ENCODE measurements at places on chromosomes 1 and 21.

DNA sequence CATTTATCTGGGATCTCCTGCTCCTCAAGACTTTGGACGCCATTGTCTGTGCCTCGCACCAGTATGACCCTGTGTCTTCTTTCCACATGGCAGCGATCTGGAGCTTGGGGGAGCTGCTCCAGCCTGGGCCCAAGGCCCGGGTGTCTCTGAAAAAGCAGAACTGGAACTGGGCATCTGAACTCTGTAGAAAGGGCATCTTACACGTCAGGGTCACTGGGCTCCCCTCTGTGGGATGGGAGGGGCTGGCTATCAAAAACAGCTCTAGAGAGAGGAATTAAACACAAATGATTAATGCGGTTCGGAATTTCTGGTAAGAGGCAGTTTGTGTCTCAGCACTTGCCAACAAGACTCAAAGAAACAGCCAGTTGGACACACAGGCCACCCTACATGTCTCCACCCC, 16.1 kb downstream of the FCRL1 start:
- no peak for DNase-seq

DNA sequence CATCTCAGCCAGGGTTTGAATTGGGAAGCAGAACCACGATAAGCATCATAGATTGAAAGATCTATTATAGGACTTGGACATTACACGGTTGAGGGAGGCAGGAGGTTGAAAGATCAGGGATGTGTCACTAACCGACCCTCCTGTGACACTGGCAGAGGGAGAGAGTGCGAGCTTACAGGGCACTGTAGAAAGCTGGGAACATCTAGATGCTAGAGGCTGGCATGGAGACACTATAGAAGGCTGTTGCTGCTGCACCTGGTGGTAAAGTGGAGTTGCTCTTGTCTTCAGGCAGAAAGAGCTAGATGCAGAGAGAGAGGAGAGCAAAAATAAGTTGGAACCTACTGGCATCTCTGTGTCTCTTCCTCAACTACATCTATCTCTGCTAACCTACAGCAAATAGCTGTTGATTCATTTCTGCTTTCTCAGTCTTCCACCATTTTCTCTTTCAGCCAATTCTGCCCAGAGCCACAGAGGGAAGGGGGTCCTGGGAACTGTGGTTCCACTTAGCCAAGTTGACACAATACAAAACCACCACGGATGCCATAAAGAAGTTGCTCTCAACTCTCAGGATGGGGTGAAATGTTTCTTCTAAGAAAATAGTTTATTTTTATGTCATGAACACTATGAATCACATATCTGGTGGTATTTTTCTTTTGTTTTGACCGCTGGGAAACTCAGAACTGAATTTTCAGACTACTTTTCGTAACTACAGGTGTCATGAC, 155.9 kb downstream of the ZNF281 start:
- DNase-seq = no peak

GRCh38 chr1:228347181-228347580, 59.5 kb downstream of the TRIM11 start:
- no peak for DNase-seq

DNA sequence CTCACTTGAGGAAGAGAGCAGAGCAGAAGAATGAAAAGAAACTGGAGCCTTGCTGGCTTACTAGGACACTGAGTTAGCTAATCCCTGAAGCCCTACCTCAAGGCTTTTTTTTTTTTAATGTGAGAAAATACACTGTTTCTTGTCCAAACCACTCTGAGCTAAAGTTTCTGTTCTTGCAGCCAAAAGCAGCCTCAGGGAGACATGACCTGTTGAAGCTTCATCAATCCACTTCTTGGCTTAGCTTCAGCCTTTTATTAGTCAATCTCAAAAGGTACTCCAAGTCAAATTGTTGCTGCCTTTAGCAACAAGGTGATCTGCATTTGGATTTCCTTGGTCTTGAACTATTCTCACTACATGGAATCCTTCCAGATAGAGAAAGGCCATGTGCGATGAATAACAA, 33.7 kb downstream of the CCDC185 start:
- DNase-seq = no peak

DNA sequence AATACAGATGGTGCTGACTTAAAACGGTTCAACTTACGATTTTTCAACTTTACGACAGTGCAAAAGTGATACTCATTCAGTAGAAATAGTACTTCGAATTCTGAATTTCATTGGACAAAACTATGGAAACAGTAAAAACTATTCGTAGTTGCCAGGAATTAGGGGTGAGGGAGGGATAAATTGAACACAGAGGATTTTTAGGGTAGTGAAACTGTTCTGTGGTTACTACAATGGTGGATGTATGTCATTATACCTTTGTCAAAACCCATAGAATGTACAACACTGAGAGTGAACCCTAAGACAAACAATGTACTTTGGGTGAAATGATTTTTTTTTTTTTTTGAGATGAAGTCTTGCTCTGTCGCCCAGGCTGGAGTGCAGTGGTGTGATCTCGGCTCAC, 7.5 kb downstream of the DDR2 start:
- DNase-seq = no peak

- DNase-seq = no peak
These were observed 3.3 kb upstream of the TMEM240 start for GRCh38 chr1:1543706-1544099.

- DNase-seq = no peak
These were observed 260.0 kb upstream of the BEND5 start for GRCh38 chr1:49036700-49037099.

DNA sequence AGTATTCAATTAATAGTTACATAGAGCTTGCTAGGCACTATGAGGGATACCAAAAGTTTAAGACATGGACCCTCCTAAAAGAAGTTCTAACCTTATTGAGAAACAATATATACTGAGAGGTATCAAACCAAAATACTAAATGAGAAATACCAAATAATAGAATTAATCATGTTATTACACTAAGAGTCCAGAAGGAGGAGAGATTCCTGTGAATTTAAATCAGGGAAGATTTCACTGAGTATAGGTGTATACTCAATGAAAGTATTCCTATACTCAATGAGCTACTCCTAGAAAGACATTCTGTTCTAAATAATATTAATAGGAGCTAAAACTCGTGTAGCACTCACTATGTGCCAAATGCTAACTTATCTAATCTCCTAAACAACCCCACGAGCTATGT, 9.4 kb downstream of the CR1L start:
- DNase-seq = no peak

DNA sequence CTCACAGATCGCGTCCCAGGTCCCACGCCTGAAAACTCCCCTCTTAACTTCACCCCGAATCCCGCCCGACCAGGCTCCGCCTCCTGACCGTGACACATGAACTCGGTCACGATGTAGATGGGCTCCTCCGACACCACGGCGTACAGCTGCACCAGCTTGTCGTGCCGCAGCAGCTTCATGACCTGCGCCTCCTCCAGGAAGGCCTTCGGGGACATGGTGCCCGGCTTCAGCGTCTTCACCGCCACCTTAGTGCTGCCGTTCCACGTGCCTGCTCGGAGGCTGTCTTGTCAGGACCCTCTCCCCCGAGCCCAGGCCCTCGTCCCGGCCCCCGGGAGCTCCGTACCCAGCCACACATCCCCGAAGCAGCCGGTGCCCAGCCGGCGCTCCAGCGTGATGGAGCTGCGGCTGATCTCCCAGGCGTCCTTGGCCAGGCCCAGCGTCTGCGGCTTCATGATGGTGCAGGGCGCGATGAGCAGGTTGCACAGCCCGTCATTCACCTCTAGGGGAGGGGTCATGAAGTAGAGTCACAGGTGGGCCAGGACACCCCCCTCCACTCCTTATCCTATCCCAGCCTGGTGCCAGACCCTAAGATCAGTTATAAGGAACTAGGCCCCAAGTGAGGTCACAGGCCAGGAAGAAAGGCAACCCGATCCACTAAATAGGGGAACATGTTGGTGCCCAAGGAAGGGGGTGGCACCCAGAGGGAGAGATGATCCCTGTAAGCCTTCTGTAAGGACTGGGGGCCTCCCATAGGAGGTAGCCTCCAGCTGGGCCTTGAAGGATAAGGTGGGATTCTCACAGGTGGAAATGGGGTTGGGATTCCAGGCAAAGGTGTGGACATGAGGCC, 11.6 kb upstream of the AHDC1 start:
- no peak for DNase-seq

- DNase-seq = no peak
These were observed 18.5 kb downstream of the TNFRSF1B start for GRCh38 chr1:12185036-12185917.

DNA sequence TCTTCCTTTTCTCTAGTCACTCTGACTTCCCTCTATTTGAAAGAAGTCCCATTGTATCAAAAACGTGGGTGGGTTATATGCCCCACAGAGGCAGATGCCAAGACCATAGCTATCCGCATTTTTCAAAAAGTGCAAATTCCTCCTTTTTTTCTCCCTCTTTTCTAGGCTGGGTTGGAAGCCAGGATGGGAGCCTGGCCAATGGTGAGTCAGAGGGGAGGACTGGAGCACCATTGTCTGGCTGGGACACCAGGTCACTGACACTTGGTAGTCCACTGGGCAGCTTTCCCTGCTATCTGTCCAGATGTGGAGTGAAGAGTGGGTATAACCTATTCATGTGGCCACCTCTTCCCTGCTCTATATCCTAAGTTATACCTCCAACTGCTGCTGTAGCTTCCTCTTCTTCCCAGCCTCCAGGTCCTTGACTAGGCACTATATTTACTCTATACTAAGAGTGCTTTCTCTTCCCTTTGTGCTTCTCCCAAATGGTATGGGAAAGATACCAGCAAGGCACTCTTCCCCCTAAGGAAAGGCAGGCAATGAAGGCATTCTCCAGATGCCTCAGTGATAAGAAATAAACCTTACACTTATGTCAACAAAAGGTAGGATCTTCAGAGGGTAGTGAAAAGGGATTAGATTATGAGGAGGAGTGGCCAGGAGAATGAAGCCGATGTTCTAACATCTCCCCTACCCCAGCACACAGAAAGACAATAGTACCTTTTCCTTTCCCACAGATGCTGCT, 12.9 kb downstream of the PI4KB start:
- no peak for DNase-seq

DNA sequence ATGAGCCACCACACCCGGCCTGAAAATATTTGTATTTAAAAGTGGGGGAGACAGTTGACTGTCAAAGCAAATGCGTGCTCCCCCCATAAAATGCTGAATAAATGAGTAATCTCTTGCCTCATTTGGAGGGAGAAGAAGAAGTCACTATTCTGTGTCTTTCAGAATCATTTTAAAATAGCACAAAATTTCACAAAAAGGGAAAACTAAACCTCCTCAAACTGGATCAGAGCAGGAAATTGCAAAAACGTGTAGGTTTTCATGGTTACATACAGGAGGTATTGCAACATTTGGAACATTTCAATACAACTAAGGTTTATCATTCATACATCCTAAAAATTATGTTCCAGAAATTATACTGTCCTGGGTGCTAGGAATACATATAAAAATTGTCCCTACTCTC, 13.6 kb downstream of the MTF1 start:
- DNase-seq = no peak

- no peak for DNase-seq
These were observed 5.2 kb upstream of the ABCB10 start for GRCh38 chr1:229563701-229564100.

DNA sequence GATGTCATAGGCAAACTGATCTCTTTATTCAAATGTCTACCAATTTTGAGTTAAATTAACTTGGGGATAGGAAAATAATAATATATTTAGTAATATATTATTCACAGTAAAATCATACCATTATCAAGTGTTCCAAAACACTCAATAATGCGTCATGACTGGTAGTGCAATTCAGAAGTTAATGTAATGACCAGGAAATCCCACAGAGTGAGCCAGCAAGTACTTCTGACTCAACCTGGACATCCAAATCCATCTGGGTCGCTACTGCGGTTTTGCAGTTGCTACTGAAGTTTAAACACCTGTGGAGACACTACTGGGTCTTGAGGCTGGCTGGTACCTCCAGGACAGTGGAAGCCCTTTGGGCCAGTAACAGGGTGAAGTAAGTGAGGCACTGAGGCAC, 44.8 kb downstream of the DPYD start:
- DNase-seq = no peak

DNA sequence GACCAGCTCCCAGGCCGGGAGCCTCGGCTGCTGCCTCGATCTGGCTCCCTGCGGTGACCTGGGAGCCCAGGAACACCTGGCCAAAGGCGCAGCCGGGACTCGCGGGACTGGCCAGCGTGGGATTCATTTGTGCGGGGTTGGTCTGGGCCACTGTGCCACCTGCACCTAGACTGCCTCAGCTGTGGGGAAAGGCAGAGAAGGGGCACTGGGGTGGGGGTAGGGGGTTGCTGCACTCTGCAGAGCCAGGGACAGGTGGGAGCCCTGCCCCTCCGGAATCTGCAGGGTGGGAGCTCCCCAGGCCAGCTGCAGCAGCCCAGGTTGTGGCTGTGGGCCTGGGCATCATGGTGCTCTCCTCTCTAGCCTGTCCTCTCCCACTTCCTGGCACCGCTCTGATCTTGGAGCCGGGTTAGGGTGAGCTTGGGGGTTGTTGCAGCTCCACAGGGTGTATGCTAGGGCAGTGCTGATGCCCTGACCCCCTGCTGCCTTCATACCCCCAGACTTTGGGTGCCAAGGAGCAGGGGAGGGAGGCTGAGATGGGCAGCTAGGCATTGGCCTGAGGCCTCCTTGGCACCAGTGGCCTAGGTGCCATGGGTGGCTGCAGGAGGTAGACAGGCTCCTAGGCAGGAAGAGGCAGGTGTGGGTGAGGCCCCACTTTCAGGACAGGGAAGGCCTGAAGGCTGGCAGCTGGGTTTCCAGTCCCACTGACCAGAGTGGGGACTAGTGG, 57.5 kb upstream of the ETV3 start:
- no peak for DNase-seq

DNA sequence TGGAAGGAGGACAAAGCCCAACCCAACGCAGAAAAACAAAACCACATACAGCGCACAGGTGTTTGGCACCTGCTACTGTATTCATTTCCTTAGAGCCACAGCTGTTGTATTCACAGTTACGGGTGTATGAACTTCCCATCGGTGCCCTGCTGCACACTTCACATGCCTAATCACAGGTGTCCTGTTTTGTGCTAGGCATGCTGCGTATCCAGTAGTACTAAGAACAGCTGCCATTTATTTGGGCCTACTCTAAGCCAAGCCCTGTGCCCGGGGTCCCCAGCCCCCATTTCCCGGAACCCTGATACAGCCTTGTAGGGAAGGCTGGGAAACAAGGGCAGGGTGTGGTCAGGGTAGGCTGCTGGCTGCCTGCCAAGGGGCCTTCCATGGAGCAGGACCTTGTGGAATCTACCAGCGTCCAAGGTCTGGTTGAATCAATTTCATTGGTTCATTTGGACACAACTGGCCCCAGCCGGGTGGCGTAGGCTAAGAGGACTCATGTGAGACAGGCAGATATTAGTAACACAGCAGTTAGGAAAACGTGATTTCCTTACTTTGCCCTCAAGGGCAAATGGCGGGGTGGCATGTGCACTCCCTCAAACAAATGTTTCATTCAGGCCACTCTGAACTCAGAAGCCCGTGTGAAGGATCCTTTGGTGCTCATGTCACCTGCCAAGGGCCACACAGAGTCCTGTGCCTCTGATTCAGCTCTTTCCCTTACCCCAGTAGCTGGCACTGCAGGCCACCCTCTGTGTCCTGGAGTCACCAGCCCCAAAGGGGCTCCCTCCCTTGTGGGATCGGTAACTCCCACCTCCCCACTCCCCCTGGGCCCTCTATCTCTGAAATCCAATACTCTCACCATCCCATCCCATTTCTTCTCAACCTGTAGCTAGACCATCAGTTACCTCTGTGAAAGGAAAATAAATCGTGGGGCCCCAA, 986 bp upstream of the RNF186 start:
- DNase-seq = no peak

Measured in CD4-positive, alpha-beta T cell treated with Interleukin-10 for 1 hour (primary cell).